ENCODE measurements at places on chromosomes 6 and 20. TPM values are rescaled to one million over a fixed set of nuclear protein-coding genes. Genes with fewer than 3 reads are reported as not detected.

The PCK1 gene
- not detected for total RNA-seq

The CST2 gene
- not detected for total RNA-seq

The TMEM151B gene
- total RNA-seq, result not detected

The DOK5 gene
- total RNA-seq, result 0.16 TPM

The TFAP2D gene
- not detected for total RNA-seq

The RBM24 gene
- 1.2 TPM for total RNA-seq

The SLC26A8 gene
- not detected for total RNA-seq

The CRIP3 gene
- not detected for total RNA-seq

The RIPPLY2 gene
- 0.19 TPM for total RNA-seq

The MSH5 gene
- total RNA-seq, result 4.9 TPM

The CRYBG1 gene
- 38.2 TPM for total RNA-seq

The DEF6 gene
- 0.32 TPM for total RNA-seq

The PAX1 gene
- not detected for total RNA-seq
